ENCODE measurements at places on chromosomes 4 and X. TPM values are rescaled to one million over a fixed set of nuclear protein-coding genes. Genes with fewer than 3 reads are reported as not detected.

Gene LANCL3
- 0.38 TPM for total RNA-seq

Gene PNMA6F
- not detected for total RNA-seq

Gene OTC
- total RNA-seq, result not detected

Gene MYOZ2
- total RNA-seq, result not detected

Gene RAB39B
- 9.4 TPM for total RNA-seq

Gene SPANXD
- not detected for total RNA-seq

DNA sequence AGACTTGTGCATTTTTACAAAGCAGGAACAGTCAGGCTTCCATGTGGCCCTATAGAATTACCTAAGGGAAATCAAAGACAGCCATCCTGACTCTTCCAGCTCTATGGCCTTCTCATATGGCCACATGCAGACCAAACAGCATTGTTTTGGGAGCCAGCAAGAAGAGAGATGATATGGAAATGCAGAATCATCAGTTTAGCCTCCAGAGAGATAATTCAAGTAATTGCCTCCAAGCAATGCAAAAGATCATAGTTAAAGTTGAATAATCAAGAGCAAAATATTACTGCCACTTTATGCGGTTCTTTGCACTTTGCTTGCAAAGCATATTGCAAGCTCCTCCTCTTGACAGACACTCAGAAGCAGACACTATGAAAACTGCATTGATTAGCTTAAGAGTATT lies 207.4 kb downstream of the ARHGAP24 start:
- DNase-seq, result no peak

- DNase-seq, result no peak
Observed at GRCh38 chr4:80142394-80143306, 54.7 kb upstream of the PRDM8 start.

GRCh38 chrX:39396358-39396995 lies 595.2 kb downstream of the MID1IP1 start:
- DNase-seq, result no peak

DNA sequence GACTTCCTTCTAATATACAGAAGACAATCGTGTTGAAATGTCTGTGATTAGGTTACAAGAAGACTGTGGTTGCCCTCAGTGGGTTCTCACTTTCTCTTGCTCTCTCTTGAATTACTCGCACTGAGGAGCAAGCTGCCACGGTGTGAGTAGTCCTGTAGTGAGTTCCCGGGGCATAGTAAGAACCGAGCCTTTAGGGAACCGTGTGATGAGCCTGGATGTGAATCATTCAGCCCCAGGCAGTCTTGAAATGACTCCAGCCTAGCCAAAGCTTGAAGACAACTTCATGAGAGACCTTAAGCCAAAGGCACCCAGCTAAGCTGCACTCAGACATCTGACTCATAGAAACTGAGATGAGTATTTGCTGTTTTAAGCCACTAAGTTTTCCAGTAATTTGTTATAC lies 292.7 kb downstream of the SPOCK3 start:
- no peak for DNase-seq

DNA sequence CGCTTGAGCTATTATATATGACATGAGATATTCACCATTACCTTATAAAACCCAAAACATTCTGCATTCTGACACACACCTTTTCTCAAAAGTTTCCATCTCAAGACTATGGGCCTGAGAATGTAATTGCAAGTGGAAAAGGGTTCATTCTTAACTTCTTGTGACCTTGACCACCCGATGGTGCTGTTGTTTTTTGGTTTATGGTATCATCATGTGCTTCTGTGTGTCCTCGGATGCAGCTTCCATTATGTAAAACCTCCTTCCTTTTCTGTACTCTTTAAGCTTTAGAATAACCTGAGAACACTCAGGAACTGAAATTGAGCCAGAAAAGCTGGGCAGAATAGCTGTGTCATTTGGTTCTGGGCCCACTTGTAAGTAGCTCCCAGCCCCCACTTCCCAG lies 16.2 kb upstream of the PUDP start:
- DNase-seq, result no peak

DNA sequence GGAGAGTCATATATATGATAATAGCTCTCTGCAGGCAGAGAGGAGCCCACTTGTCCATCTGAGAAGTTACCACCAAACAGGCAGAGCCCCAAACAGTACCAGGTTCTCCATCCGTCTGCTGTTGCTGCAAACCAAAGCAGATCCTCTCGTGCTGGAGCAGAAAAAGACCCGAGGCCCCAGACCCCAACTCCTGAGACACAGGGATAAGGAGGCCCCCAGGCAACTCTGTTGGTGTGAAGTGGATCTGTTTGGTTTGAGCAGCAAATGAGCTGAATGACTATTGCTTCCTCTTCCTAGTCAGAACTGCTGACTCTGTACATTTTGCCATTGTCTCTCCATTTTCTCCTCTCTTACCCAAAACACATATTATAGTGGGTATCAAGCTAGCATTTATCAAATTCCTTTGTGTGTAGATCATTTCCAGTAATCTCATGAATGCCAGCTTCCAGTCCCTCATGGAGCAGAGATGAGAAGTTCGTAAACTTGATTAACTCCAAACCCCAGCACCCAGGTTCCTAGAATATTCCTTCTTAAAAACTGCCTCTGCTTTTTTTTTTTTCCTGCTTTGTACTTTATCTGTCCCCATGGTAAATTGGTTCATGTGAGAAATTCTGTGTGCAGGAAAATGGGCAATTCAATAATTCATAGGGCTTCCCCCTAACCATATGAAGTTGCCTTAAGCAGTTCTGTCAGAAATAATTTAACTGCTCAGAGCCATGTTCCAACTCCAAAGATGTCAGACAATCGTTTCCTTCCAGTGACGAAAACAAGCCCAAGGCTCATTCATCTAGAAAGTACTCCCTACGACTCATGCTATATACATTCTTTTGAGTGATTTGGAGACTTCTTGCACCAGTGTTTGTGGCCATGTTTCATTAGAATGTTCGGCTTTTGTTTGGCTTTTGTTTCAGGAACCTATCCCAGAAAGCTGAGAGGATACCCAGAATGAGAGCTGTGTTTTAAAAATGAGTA lies 98.6 kb upstream of the ATXN3L start:
- DNase-seq, result no peak

GRCh38 chr4:112234952-112235609 lies 3.5 kb downstream of the AP1AR start:
- peak; percentile 68 for DNase-seq

DNA sequence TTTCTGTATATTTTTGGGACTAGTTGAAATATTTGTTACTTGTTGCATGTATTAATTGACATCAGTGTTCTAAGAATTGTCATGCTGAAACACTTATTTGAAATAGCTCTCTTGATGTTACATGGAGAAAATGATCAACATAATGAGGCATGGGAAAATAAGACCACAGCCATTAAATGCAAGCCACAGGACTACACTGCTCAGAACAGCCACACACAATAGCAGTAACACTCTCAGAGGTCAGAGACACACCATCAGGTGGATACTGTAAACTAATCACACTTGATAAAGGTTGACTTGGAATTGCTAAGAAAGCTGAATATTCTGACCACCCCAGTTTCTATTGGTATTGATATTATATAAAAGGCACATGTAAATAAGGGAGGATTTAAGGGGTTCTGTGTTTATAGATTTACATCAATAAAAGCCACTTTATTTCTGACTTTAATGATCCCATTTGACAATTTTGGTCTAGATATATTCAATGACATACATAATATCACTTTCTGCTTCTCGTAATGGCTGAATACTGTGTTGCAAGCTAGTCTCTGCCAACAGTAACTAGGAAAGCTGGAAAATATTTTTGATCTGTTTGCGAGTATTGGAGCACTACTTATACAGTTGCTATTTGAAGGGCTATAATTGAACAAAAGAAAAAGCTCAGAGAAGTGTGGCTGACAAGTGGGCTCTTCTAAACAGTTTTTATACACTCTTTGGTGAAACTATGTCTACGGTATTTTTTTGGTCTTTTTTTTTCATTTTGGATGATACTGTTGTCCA lies 876.5 kb upstream of the INTU start:
- no peak for DNase-seq

- DNase-seq, result no peak
Observed at GRCh38 chr4:158802914-158803313, 34.1 kb downstream of the FNIP2 start.

DNA sequence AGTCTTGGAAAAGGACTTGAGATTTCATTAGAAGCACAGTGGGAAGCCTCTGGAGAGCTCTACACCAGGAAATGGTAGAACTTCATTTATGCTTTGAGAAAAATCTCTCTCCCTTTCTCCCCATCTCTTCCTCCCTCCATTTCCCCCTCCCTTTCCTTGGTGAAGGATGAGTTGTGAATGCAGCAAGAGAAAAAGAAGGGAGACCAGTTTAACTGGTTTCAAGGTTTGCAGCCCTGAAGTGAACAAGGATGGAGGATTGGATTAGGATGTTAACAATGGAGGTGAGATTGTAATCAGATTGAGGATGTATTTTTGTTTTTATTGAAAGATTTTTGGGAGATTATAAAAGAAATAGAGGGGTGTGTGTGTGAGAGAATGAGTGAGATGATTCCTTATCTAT lies 99.5 kb downstream of the ANK2 start:
- DNase-seq, result no peak

- DNase-seq, result no peak
Observed at GRCh38 chr4:26349496-26349895, 28.7 kb downstream of the RBPJ start.

Data from activated CD8-positive, alpha-beta memory T cell treated with anti-CD3 and anti-CD28 coated beads, Interleukin-2, amount 10 ng/mL, durations not matched to agents 7 days and 5 days (primary cell).